ENCODE measurements at places on chromosomes 2 and 18.

DNA sequence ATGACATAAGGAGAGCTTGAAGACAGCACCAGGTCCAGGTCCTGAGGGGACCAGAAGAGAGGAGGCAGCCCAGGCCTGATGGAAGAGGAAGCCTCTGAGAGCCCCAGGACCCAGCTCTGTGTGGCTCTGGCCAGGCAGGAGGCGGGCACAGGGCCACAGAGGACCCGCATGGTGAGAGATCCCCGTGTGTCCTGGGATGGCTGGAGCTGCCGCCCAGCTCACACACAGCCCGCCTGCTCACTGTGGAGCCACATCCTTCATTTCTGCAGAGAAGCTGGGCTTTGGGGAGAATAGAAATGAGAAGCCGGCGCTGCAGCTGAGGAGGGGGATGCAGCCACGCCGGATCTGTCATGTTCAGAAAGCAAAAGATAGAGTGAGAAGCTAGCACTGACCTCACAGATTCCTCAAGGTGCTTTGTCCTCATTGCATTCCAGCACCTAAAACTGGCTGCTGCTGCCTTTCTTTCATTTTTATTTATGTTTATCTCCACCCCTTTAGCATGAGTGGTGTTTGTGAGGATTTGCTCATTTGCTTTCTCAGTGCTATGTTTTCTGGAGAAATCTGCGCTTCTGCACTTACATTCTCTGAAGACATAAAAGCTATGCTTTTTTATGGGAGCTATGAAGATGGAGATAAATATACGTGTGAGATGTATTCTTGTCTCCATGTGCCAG is 307.6 kb upstream of the MYT1L start:
- no peak for DNase-seq

- no peak for DNase-seq
Measured at GRCh38 chr2:4553241-4553640, 849.9 kb downstream of the DCDC2C start.

DNA sequence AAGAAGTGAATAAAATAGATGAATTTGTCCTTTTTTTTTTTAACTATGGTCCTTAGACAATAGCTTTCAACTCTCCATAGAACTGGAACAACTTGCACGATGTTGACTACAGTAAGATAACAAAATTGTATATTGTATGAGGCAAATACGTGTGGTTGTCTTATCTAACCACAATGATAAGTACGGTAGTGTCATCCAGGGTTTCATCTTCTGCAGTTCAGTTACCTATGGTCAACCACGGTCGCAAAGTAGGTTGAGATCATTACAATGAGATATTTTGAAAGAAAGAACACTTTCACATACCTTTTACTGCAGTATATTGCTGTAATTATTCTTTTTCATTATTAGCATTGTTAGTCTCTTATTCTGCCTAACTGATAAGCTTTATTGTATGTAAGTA is 295.2 kb downstream of the PARD3B start:
- no peak for DNase-seq

DNA sequence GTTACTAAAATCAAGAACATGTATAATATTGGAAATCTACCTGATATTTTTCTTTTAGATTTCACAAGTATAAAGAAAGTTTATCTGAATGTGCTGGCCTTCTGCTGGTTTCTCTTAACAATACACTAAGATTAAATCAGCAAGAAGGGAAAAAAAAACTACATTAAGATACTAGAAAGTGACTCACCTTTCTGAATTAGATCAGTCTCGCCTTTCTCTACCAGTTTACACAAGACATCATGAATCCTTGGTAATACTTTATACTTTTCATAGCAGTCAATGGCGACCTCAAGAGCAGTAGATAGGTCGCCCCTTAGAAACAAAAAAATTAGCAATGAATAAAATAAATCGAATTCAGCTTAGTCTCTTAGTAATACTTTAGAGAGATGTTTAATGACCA is 61.2 kb downstream of the LRPPRC start:
- DNase-seq = no peak

DNA sequence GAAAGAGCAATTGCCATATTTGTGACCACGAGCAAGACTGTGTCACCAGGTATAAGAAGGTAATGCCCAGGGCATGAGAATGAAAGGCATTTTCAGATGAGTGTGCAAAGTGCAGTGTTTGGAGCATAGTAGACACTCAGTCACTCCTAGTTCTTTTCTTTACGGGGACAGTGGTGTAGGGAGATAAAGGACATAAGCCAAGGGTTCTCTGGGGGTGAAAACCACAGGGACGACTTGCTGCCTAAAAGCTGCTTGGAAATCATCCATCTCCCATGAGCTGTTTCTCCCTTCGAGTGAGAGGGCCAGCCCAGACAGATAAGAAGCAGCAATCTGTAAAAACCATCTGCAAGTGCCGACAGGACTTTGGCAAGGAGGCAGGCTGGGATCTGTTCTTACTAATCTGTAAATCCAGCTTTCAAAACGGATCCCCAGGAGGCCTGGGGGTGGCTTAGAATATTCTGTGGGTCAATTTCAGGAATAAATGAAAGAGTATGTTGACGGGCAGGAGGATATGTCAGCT is 221.6 kb downstream of the LPIN1 start:
- DNase-seq = no peak

GRCh38 chr2:23569761-23570365 is 184.9 kb downstream of the KLHL29 start:
- DNase-seq = no peak

DNA sequence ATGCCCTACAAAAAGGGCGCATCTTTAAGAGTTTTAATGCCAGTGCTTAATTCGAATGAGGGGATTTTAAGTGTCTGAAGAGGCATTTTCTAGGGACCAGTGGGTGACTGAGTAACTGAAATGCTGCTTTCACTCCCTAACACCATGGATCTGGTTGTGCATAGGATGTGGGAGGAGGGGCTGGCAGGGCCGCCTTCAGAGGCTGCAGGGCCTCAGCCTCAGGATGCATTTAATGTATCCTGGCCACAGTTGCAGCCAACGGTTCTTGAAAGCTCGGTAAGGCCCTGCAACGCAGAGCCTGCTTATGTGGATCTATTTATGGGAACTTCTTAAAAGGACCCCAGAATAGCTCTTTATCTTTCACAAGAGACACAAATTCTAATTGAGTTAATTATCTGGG is 25.8 kb upstream of the IL18RAP start:
- DNase-seq = no peak

- DNase-seq = no peak
Measured at GRCh38 chr18:27017901-27018500, 152.5 kb upstream of the AQP4 start.

- no peak for DNase-seq
Measured at GRCh38 chr18:10798727-10799550, 273.1 kb downstream of the NAPG start.

GRCh38 chr2:239790313-239790712 is 234.8 kb downstream of the NDUFA10 start:
- no peak for DNase-seq

DNA sequence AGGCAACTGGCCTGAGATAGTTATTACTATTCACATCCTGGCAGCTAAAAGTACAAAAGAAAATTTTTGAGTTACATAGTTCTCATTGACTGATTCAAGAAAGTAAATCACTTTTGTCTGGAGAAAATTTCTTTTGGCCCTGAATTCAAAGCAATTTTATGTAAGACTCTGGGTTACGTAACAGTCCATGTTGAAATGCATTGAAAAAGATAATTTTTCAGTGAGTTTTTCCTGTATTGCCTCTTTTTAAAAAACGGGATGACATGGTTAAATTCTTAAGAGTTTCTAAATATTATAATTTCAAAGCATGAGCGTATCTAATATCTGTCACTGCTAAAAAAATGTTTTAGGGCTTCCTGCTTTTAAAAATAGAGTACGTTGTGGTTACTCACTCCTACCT is 72.7 kb downstream of the ANKRD12 start:
- no peak for DNase-seq

DNA sequence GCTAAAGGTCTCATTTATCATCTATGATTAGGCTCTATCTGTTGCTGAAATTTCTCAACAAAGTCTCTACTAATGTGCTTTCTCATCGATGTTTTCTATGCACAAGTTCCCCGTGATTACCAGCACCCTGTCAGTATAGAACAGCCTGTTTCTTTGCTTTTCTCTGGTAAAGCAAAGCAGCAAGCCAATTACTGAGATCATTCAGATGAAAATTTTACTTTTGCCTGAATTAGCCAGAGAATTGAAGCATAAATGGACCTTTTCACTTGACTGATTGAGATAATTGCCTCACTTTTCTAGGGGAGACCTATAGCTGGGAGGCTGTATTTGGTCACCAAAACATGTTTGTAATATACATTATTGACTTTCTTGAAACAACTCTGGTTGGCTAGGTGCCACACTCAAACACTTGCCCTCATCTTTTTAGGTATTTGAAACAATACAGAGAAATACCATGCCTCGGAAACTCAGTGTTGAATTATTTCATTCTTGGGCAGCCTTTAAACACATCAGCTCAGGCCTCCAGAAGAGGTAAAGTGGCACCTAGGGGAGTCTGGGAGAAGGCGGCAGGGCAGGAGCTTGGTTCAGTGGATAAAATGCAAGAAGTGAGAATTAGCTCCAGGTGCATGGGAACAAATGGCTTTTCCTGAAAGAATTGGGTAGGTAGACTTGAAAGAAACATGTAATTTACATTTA is 96.2 kb downstream of the GALNT3 start:
- DNase-seq = no peak

DNA sequence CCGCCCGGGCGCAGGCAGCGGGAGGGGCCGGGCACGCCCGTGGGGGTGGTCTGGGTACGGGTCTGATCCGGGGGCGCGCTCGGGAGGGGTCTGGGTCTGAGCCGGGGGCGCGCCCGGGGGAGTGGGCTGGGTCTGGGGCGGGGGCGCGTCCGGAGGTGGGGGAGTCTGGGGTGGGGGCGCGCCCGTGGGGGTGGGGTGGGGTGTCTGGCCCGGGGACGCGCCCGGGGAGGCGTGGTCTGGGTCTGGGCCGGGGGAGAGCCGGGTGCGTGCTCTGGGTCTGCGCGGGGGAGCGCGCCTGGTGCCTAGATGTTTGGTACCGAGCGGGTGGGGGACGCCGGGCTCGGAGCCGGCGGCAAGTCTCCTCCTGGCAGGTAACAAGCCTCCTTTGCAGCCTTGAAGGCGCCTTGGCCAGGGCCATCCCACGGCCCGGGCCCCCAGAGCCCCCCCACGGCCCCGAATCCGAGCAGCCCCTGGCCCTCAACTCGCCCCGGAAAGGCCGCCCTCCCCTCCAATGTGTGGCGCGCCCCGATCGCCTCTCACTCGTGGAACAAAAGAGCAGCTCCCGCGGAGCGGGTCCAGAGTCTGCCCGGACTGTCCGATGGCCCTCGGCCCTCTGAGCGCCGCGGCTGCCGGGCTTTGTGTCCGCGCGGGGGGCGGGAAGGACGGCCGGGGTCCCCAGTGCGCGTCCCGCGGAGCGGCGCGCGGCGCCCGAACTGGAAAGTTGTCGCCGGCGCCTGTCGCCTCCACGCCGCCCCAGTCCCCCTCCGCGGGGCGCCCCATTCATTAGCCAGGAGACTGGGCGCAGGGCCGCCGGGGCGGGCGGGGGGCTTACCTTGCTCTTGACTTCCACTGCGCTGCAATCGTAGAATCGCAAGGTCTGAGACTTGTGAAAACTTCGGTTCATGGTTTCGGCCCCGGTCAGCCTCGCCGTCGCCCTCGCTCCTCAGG is 595 bp downstream of the PARD6G start:
- DNase-seq = no peak

DNA sequence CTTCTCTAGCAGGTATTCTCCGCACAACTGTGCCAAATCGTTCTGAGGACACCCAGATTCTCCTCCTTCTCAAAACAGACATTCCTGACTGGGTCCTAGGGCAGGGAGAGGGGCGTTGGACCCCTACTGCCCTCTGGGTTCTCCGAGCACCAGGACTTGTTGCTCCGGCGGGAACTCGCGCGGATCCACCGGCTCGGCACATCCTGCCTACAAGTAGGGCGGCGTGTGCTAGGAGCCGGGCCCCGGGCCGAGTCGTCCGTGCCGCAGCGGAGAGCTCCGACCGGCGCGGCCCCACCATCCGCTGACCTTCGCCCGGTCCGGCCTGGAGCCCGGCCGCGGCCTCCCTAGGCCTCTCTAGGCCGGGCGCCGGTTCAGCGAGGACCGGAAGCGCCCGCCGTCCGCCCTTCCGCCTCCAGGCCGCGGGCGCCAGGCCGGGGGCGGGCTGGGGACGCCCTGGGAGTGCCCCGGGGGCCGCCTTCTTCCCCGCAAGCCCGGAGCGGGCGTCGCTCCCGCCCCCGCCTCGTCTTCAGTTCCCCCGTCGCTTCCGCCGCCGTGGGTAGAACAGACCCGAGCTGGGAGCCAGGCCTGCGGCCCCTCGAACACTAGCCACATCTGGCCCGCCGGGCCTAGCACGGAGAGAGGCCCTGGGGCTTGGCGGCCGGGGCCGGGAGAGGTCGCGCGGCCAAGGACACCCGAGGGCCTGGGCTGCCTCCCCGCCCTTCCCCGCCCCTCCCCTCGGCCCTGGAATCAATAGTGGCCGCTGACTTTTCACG is 7.6 kb upstream of the ONECUT2 start:
- DNase-seq = no peak

DNA sequence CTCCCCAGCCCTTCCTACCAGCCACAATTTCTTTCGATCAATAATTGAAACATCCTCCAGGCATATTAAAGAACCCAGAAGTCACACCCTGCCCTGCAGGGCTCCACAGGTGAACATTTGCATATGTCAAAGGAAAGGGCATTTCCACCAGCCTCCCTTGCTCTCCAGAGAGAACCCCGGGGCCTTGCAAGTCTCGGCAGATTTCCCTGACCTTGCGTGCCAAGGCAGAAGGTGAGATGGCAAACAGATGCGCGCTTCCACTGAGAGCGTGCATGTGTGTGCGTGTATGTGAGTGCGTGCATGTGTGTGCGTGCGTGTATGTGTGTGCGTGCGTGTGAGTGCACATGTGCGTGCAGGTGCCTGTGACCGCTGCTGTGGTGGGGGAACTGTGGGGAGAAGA is 120.3 kb downstream of the INO80D start:
- no peak for DNase-seq

DNA sequence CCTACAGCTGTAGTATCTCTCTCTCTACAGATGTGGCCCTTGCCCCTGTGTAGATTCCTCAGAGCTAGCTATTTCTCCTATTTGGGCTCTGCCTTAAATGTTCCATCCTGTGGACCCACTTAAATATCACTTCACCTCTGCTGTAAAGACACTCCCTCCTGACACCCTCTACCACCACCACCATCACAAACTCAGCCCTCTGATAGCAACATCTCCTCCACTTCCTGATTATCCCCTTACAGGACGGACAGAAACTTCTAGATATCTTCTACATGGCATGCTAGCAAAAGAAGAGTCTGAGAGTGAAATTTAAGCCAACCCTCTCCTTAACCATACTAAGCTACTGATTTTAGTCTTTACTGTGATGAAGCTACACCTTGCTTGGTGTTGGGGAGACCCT is 3.2 kb upstream of the MAPRE2 start:
- no peak for DNase-seq

GRCh38 chr18:12773369-12773768 is 70.5 kb downstream of the PSMG2 start:
- no peak for DNase-seq

DNA sequence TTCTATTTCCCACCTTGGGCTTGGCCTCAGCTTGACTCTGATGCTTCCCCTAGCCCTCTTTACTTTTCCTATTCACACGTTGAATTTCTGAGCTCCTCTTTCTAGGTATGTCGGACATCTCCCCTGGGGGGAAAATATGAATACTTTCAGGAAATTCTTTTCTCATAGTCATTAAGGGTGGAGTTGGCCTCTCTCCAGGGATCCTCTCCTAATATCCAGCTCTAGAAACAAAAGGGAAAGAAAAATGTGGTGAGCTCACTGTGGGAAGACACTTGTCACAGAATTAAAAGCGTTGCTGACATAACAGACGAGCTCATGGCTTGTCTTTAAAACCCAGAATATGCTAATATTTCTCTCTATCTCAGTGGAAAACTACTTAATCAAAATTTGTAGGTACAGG is 132.7 kb upstream of the MEX3C start:
- no peak for DNase-seq
